ENCODE measurements at places on chromosomes 16 and 17. TPM values are rescaled to one million over a fixed set of nuclear protein-coding genes. Genes with fewer than 3 reads are reported as not detected.

The PSME3IP1 gene
- 141 TPM for total RNA-seq

The NTN1 gene
- 0.86 TPM for total RNA-seq

The KRTAP4-6 gene
- total RNA-seq = not detected

The PIRT gene
- not detected for total RNA-seq

The DCTN5 gene
- 91.0 TPM for total RNA-seq

DNA sequence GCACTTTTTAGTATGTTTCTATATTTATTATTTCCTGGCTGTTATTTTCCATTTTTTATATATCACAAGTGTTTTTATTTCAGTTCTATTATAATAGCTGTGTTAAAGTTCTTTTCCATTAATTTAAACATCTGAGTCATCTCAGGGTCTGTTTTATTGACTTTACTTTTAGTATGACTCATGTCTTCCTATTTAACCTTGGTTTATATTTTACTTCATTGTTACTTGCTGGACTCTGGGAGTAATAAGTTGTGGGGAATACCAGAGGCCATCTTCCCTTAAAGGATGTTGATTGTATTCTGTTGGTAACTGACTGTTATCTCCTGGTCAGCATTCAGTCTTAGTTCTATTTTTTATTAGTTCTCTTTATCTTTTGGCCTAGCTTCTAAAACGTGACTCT, 1508.2 kb downstream of the CDH11 start:
- no peak for DNase-seq

DNA sequence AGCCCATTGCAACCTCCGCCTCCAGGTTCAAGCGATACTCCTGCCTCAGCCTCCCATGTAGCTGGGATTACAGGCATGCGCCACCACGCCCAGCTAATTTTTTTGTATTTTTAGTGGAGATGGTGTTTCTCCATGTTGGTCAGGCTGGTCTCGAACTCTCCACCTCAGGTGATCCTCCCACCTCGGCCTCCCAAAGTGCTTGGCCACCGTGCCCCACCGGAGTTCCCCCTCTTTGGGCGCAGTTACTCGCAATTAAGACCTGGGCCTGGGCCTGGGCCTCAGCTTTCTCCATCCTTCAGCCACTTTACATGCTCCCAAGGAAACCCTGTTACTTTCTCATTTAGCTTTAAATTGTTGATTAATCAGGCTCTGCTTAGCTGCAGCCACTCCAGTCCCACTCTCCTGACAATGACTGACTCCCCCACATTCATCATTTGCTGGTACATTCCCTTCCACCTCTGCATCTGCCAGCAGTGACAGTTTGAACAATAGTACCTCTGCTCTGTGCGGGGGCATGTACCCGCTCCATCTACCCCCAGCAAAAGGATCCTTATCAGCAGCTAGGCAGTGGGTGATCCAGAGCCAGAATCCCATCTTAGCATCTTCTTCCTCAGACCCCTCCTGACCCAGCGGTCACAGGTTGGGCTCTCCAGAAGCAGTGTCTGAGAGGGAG, 47.2 kb upstream of the SLC47A1 start:
- DNase-seq = no peak

- no peak for DNase-seq
Measured at GRCh38 chr17:10216213-10216938, 18.0 kb upstream of the GAS7 start.

GRCh38 chr16:49093939-49094338, 187.7 kb downstream of the CBLN1 start:
- no peak for DNase-seq

DNA sequence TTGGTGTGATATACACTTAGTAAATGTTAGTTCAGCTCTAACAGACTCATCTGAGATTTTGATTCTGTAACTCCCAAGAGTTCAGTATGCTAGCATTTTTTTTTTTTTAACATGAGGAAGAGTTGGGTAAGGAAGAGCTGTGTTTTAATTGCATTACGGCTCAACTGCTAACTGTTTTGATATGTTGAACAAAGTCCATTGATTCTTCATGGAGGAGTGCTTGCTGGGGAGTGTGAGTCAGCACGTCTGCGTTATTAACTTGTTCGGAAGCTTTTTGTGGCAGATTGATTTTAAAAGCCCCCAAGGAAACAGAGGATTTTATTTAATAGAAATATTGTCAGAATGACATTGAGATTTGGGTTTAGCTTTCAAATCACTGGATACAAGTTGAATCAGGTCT, 45.8 kb downstream of the PITPNC1 start:
- no peak for DNase-seq

DNA sequence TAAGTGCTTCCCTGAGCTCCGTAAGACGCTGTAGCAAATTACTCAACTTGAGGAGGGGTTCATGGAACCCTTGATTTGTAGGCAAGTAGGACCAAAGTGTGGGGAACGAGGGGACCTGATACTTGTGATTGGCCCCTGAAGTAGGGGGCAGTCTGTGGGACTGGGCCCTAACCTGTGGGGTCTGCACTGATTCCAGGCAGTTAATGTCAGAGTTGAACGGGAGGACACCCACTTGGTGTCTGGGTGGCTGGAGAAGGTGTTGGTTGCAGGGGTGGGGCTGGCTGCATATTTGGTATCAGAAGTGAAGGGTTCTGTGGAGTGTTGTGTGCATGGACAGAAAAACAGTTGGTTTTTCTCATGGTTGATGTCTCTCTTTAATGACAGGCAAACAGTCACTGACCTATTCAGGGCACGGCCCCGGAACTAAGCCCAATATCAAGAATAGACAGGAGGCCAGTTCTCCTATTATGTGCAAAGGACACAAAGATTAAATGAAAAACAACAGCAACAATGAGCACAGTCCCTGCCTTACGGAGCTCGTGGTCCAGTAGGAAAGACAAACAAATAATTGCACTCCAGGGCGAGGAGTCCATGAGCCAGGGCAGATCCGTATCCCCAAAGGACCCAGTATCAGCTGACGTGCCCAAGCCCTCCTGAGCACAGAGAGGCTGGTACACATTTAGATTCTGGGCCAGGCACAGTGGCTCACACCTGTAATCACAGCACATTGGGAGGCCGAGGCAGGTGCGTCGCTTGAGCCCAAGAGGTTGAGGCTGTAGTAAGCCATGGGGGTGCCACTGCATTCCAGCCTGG, 19.2 kb downstream of the MXRA7 start:
- DNase-seq = no peak

- DNase-seq = peak; percentile 95
Measured at GRCh38 chr16:50467943-50468748, 80.0 kb upstream of the NKD1 start.

DNA sequence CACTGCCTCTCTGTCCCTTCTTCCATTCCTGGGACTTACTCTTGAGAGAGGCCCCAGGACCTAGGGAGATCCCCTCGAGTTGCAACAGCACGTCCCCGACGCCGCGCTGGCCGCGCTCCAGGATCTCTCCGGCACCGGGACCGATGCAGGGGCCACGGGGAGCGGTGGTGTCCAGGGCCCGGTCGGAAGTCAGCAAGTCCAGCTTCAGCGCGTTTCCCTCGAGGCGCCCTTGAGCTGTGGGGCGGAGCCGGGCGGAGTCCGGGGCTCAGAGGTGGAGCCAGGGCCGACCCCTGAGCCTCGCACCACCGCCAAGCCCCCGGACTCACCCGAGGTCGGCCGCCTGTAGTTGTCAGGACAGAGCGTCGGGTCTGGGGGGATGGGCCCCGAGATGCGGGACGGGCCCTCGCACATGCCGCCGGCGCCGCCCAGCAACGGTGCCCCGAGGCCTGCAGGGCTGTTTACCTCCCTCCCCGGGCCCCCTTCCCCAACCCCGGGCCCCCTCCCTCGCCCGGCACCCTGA, 458 bp downstream of the ENKD1 start:
- DNase-seq = peak; percentile 54

DNA sequence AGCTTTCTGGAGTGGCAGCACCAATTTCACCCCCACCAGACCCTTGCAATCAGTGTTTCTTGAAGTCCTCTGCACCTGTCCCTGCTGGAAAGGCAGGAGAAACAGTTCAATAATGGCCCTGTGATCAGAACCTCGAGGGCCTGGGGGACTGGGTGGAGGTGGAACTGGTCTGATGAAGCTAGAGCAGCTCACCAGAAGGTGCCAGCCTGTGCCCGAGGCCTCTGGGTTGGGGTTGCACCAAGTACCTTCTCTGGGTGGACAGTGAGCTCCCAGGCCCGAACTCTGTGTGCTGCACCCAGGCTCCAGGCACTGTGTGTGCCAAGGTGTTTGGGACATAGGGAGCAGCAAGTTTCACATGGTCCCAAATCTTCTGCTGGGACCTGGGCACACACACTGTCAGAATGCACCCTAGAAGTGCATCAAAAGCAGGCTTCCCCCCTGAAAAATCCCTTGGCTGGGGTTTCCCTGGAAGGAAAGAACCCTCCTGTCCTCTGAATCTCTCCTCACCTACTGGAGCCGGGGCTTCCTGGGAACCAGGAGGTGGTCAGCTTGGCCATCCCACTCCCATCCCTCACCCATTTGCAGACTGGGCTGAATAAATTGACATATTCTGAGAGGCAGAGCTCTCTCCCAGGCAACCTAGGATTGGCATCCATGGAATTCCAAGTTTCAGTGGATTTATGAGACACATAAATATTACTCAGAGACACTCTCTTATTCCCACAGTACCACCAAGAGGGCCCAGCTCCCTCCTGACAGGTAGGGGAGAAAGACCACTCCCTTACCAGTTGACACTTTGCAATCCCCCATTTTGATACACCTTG, 17.4 kb downstream of the CD300LG start:
- no peak for DNase-seq

DNA sequence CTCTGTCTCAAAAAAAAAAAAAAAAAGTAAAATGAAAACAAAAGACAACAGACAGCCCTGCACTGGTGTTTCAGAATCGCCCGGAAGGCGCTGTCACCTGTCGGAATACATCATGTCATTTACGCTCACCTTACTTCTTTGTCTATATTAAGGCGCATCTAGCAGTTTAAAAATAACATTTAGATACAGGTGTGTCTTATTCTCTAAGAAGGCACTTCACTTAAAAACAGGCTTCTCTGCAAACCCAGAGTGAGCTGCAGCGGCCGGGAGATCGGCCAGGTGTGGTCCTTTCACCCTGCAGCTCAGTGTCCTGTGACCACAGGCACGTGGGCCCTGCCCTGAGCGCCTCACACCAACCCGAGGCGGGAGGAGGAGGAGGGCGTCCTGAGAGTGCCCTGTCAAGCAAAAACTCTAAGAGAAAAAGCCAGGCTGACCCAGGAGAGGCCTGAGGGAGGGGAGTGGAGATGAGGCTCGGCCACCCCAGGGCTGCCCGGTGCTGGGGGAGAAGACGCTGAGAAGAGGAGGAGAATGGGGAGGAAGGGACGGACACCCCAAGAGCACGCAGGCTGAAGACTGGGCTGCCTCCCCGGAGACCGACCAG, 3.3 kb upstream of the LMF1 start:
- DNase-seq = no peak

DNA sequence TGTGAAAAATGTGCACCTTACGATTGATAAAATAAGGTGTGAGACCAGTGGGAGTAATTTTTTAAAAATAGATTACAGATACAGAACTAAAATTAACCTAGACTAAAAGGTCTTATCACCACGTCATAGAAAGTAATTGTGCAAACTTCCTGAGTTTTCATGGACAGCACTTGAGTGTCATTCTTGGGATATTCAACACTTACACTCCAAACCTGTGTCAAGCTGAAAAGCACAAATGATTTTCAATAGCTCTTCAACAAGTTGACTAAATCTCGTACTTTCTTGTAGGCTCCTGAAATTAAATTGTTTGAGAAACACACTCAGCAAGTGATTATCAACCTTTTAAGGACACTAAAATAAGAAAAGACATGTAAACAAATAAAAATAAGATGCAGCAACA, 20.5 kb downstream of the BRCA1 start:
- no peak for DNase-seq

GRCh38 chr17:18011286-18011685, 27.7 kb downstream of the ATPAF2 start:
- no peak for DNase-seq

GRCh38 chr17:35733366-35733765, 1.9 kb downstream of the RASL10B start:
- DNase-seq = no peak

DNA sequence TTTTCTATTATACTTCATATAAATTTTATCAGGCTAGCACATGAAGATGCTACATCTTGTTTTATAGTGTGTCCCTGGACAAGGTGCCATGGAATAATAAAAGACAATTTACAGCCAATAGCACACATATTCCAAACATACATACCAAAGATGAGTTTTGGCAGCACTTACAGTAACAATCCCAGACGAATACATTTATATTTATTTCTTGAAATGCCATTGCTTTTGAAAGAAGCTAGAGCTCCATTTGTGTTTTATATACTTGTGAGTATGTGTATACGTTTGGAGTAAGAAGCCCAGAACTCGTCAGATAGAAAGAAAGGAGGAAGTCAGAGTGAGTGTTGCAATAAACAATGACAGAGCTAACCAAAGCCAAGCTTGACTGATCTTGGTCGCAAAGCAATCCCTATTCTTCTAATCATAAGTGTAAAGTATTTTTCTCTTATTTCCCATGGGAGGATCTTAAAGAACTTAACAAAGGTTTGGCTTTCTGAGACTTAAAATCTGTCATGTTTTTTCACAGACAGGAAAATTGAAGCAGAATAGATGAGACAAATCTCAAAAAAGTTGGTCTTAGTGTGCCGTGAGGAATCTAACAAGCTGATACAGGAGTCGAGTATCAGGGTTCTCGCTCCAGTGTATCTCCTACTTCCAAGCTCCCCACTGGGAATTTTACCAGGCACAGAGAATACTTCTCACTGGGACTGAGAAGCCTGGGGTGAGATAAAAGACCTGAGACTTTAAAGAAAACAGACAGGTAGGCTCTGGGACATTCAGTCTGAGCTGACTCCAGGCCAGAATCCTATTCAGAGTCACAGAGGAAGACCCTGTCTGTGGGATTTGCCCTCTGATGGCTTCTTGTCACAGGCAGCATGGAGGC, 175.4 kb downstream of the AATF start:
- DNase-seq = no peak

DNA sequence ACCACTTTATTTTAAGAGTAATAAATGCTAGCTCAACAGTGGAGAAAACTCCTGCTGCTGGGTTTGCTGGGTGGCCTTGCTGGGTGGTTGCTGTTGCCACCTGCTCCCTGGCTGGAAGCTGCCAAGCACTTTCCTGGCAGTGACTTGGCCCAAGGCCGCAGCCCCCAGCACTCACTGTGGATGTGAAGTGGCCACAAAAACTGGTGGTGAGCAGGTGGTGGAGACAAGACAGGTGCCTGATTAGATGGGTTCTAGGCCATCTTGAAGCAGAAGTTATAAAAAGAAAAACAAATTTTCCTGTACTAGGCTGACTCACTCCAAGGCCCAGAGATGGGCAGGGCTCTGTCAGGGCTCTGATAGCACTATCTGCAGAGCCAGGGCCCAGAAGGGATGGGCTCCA, 224.7 kb upstream of the NLRP1 start:
- DNase-seq = no peak

DNA sequence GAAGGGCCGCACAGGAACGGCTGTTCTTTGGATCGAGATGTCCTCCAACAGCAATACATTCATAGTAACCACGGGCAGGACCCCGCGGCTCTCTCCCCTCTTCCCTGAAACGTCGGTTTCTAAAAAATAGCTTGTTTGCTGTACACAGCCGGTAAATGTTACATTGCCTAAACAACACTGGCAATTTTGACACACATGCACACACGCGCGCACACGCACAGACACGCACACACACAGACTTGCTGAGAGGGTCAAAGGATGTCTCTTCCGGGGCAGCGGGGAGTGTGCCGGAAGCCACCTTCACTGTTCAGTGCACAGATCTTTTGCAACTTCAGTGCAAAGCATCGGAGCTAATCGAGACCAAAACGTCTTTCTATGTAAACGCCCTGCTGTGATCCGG, 35.8 kb downstream of the ZDHHC7 start:
- no peak for DNase-seq

- no peak for DNase-seq
Measured at GRCh38 chr17:16981928-16982327, 10.0 kb upstream of the TNFRSF13B start.

- no peak for DNase-seq
Measured at GRCh38 chr16:75106351-75107274, 10.0 kb downstream of the LDHD start.

Measured in Caco-2 (cell line).